ENCODE measurements at places on chromosomes 7 and 10. TPM values are rescaled to one million over a fixed set of nuclear protein-coding genes. Genes with fewer than 3 reads are reported as not detected.

- H3K4me1 ChIP-seq, result peaks cover 61% of the 10 kb centered on the region
- H3K27ac ChIP-seq, result no peak overlapping the region
- no peak for DNase-seq
- no peaks in the 10 kb centered on the region for H3K27me3 ChIP-seq
- no peak overlapping the region for H3K4me3 ChIP-seq
Measured at GRCh38 chr7:139718859-139719258, 58.9 kb downstream of the HIPK2 start.

- H3K27me3 ChIP-seq, result peaks cover 5% of the 10 kb centered on the region
- peak overlapping the region; percentile 88 for H3K4me3 ChIP-seq
- DNase-seq, result peak; percentile 35
Measured at GRCh38 chr7:108001764-108002725, 916 bp downstream of the LAMB1 start.

Gene PAPSS2
- 5.5 TPM for polyA plus RNA-seq

GRCh38 chr10:8023851-8024250 is 30.6 kb upstream of the GATA3 start:
- no peak for DNase-seq
- H3K27ac ChIP-seq, result no peak overlapping the region
- H3K4me1 ChIP-seq, result no peaks in the 10 kb centered on the region
- H3K36me3 ChIP-seq, result no peaks in the 10 kb centered on the region

DNA sequence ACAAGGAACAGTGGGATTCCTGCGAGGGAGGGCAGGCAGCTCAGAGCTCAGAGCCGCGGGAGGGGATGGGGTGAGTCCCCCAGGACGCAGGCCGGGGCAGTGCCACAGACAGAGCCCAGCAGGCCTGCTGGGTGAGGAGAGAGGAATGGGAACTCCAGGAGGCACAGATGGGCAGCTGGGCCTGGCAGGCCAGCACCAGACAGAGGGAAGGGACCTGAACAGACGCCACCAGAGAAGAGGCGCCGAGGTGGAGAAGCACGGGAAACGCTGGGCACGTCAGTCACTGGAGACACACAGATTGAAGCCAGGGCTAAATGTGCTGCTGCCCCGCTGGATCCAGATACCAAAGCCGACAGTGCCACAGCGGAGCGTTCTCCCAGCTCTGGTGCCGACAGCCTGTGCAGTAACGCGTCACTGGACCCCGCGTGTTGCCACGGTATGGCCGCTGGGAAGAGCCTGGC is 225.8 kb downstream of the MAD1L1 start:
- H3K4me1 ChIP-seq, result peaks cover 23% of the 10 kb centered on the region
- no peak overlapping the region for H3K27ac ChIP-seq
- no peaks in the 10 kb centered on the region for H3K27me3 ChIP-seq
- peaks cover 5% of the 10 kb centered on the region for H3K36me3 ChIP-seq

DNA sequence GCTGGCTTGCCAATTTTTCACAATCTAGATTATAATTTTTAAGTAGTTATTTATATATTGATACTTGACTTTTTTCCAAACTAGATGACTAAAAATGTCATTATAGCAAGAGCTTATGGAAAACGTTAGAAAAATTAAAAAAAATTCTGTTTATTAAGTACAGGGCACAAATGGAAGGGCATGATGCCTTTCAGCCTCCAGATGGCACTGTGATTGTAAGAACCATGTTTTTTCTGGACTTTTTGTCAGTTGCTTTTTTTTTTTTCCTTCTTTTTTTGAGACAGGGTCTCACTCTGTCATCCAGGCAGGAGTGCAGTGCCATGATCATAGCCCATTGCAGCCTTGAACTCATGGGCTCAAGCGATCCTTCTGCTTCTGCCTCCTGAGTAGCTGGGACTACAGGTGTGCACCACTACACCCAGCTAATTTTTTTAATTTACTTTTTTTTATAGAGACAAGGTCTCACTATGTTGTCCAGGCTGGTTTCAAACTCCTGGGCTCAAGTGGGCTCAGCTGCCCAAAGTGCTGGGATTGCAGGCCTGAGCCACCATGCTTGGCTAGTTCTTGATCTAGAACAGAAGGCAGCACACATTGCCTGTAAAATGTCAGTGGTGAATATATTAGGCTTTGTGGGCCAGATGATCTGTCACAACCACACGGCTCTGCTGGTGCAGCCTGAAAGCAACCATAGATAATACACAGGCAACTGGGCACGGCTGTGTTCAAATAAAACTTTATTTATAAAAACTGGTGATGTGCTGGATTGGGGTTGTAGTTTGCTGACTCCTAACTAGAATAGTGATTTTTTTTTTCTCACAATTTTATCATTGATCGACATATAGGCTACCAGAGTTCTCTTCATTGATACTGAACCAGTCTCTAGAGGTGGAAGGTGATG is 27.4 kb downstream of the UCMA start:
- no peaks in the 10 kb centered on the region for H3K4me1 ChIP-seq
- H3K36me3 ChIP-seq, result no peaks in the 10 kb centered on the region
- H3K27me3 ChIP-seq, result no peaks in the 10 kb centered on the region
- no peak overlapping the region for H3K4me3 ChIP-seq
- H3K27ac ChIP-seq, result no peak overlapping the region

Gene ANKRD22
- polyA plus RNA-seq, result 0.12 TPM

Gene CUEDC2
- polyA plus RNA-seq, result 60.0 TPM

Gene DGKB
- polyA plus RNA-seq, result under 0.01 TPM

- H3K36me3 ChIP-seq, result no peaks in the 10 kb centered on the region
- DNase-seq, result peak; percentile 68
- H3K4me3 ChIP-seq, result no peak overlapping the region
- H3K4me1 ChIP-seq, result peaks cover 62% of the 10 kb centered on the region
Measured at GRCh38 chr7:101882595-101883564, 65.5 kb downstream of the CUX1 start.

DNA sequence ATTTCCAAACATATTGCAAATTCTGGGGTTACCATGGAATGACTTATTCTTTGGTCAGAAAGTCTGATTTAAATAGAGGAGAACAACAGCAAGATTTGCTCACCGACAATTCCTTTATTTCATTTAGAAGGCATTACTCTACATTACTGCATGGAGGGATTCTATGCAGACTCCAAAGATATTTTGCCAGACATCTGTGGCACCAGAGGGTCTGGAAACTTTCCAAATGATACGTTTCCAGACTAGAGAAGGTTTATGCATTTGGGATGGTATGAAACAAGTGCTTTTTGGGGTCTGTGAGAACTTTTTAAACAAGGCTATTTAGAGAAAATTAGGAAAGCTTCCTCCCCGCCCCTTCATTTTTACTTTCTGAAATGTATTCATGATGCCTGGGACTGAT is 125.3 kb downstream of the SAMD9 start:
- DNase-seq, result no peak
- H3K27ac ChIP-seq, result no peak overlapping the region
- no peaks in the 10 kb centered on the region for H3K36me3 ChIP-seq
- no peaks in the 10 kb centered on the region for H3K27me3 ChIP-seq
- no peak overlapping the region for H3K4me3 ChIP-seq

- DNase-seq, result no peak
- H3K27me3 ChIP-seq, result no peaks in the 10 kb centered on the region
- H3K4me1 ChIP-seq, result peaks cover 83% of the 10 kb centered on the region
- no peak overlapping the region for H3K4me3 ChIP-seq
Measured at GRCh38 chr10:119237722-119238436, 30.5 kb downstream of the GRK5 start.

Gene GIMAP8
- 19.2 TPM for polyA plus RNA-seq

DNA sequence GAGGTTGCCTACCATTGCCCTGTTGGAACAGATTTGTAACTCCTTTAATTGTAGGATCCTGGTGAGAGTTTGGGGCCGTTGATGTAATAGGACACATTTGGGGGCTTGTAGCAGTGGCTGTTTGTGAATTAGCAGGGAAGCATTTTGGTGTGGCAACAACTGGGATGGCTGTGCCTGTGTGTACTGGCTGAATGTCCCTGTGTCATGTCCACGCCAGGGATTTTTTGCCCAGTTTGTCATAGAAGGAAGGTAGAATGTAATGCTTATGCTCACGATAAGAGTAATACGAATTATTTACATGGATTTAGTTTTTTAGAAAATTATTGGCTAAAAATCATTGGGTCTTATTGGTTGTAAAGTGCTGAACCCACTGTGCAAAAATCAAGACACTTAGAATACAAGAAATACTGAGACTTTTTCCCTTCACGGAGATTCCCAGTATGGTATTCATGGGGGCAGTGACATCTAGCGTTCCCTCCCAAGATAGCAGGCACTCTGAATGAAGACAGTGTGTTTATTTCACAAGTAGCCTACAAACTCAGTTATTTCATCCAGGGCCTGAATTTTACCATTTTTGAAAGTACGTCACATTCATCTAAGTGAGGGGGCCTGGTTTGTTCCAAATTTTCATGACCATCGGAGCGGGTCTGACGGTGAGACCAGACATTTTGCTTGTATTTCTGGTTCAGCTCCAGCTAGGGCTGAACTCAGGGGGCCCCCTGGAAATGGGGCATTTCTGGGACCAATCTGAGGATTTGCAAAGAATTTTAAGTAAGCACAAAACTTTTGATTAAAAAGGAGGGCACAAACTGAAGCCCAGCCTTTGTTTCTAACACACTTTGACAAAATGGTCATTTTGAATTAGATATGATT is 74.7 kb downstream of the CACNB2 start:
- H3K27me3 ChIP-seq, result no peaks in the 10 kb centered on the region
- peaks cover 3% of the 10 kb centered on the region for H3K4me1 ChIP-seq
- H3K4me3 ChIP-seq, result no peak overlapping the region
- DNase-seq, result peak; percentile 38
- no peak overlapping the region for H3K27ac ChIP-seq
- no peaks in the 10 kb centered on the region for H3K36me3 ChIP-seq

GRCh38 chr7:81492910-81493309 is 276.9 kb downstream of the HGF start:
- H3K4me1 ChIP-seq, result no peaks in the 10 kb centered on the region
- no peaks in the 10 kb centered on the region for H3K36me3 ChIP-seq
- no peak overlapping the region for H3K4me3 ChIP-seq
- DNase-seq, result no peak
- H3K27ac ChIP-seq, result no peak overlapping the region

DNA sequence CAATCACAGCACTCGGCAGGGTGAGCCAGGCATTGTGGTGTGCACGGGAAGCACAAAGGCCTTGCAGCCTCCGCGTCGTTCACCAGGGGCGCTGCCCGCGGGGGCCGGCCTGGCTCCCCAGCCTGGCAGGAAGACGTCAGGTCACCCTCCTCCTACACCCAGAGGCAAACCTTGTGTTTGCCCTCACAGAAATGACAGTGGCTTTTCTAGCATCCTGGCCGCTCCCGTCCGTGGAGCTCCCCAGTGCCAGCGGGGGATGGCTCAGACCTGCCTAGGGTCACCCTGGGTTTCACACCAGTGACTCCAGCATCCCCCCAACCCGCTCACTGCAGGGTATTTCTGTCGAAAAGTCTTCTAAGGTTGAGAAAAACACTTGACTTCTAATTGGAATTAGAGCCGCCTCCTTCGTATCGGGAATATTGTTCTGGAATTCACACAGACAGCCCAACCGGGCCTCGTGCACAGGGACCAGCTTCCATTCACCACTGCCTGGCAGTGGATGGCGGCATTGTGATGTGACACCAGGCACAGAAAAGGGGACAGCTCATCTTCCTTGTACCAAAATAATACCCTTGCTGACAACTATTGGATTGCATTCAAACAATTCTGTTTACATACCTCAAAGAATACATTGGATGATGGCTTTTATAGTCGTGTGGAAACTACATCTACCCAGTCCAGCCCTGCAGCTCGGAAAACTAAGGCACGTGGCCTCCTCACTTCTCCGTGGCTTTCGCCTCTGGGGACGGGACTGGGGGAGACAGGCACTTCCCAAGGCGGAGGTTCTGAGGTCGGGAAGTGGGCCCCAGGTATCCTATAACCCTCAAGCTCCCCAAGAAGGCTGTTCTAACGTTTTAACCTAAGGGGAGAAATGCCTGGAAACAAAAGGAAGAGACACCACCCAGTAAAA is 109.0 kb downstream of the EBF3 start:
- H3K36me3 ChIP-seq, result no peaks in the 10 kb centered on the region
- no peak overlapping the region for H3K4me3 ChIP-seq
- H3K27ac ChIP-seq, result no peak overlapping the region
- no peaks in the 10 kb centered on the region for H3K27me3 ChIP-seq
- DNase-seq, result no peak

- DNase-seq, result no peak
- H3K27me3 ChIP-seq, result no peaks in the 10 kb centered on the region
- H3K4me1 ChIP-seq, result peaks cover 14% of the 10 kb centered on the region
Measured at GRCh38 chr7:128090492-128090891, 59.3 kb upstream of the LRRC4 start.

DNA sequence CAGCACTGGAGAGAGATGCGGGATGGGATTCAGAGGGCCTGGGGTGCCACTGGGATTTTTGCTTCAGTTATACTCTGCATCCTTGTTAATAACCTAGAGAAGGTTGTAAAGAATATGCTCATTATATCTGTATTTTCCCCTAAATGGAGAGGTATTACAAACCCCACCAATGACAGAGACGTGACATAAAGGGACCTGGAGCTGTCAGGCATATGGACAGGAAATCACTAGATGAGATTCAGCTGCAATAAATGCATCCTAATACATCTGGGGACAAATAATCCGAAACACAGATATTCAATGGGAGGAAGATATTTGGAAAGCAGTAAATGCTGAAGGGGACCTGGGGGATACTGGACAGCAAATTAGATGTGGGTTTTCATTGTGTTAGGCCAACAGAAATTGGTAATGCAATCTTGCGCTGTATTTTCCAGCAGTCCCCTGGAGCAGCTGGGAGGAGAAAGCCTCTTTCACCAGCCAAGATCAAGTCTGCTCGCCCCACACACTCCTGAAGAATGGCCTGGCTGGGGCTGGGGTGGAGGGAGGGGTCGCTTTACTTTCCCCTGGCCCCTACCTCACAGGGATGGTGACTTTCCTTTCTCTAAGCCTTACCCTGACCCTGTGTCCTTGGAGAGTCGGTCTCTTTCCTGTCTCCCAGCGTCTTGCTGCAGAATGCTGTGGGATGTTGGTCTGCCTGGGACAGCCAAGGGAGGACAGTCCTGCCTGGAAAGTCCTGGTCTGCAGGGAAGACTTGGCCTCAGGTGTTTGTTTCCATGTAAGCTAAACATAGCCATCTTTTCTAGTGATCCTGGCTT is 653.8 kb downstream of the LRMDA start:
- H3K4me1 ChIP-seq, result peaks cover 7% of the 10 kb centered on the region
- no peak overlapping the region for H3K27ac ChIP-seq
- H3K36me3 ChIP-seq, result no peaks in the 10 kb centered on the region
- H3K27me3 ChIP-seq, result no peaks in the 10 kb centered on the region

GRCh38 chr10:6643962-6644361 is 63.9 kb upstream of the PRKCQ start:
- peaks cover 36% of the 10 kb centered on the region for H3K27me3 ChIP-seq
- H3K4me3 ChIP-seq, result no peak overlapping the region
- H3K27ac ChIP-seq, result no peak overlapping the region
- no peaks in the 10 kb centered on the region for H3K4me1 ChIP-seq
- H3K36me3 ChIP-seq, result no peaks in the 10 kb centered on the region

GRCh38 chr7:122544463-122544862 is 154.5 kb downstream of the RNF133 start:
- H3K4me1 ChIP-seq, result no peaks in the 10 kb centered on the region
- DNase-seq, result no peak
- H3K27me3 ChIP-seq, result no peaks in the 10 kb centered on the region

Gene ADARB2
- 0.29 TPM for polyA plus RNA-seq

Gene WASHC2A
- 15.8 TPM for polyA plus RNA-seq

GRCh38 chr7:64795176-64795575 is 948 bp downstream of the ZNF138 start:
- H3K4me1 ChIP-seq, result peaks cover 13% of the 10 kb centered on the region
- peaks cover 8% of the 10 kb centered on the region for H3K36me3 ChIP-seq
- no peak for DNase-seq
- H3K4me3 ChIP-seq, result peak overlapping the region; percentile 83
- H3K27me3 ChIP-seq, result no peaks in the 10 kb centered on the region
- no peak overlapping the region for H3K27ac ChIP-seq

Data from heart right ventricle (tissue), 16 donors.